ENCODE measurements at places on chromosomes 3 and 15.

DNA sequence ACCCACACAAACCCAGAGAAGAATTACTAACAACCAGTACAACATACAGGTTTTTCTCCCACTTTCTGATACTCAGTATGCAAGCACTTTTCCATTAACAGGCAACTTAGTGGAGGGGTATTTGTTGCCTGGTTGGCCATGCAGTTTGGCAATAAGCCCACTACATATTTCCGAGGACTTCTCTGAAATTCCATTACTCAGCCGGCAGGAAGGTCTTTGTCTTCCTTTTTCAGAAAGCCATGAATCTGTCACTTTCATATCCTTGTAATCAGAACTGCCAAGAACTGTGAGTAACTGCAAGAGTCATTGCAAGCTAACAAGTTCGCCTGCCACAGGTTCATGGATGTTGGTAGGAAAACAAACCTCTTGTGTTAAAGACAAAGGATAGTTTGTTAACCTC lies 422.3 kb upstream of the ROBO1 start:
- no peak for DNase-seq

- DNase-seq = no peak
Measured at GRCh38 chr15:39128746-39129145, 452.1 kb upstream of the THBS1 start.

- DNase-seq = no peak
Measured at GRCh38 chr3:24523215-24523614, 28.6 kb upstream of the THRB start.

- DNase-seq = no peak
Measured at GRCh38 chr3:47298439-47298838, 15.7 kb downstream of the KLHL18 start.

GRCh38 chr3:9124730-9125129 lies 124.7 kb downstream of the SRGAP3 start:
- DNase-seq = no peak

DNA sequence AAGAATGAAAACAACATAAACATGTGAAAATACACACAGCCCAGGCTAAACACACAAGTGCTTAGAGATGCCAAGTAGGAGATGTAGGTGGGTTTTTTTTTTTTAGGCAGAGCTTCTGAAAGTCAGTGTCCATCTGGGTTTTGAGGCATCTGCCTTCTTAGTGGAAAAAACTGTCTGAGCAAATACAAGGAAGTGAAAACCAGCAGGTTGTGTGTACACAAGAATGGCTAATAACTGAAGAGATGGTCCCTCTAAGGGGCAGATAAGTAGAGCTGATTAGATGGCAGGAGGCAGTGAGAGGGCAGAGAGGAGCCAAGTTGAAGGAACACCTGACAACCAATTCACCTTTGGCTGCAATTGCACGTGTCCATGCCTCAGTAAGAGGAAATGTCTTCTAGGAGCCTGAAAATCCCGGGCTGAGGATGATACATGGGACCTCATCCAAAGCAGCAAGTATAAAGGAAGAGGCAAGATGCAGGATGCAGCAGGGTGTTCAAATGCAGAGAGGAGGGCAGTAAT lies 34.9 kb downstream of the CYP19A1 start:
- DNase-seq = no peak

GRCh38 chr3:130748981-130749380 lies 2.4 kb upstream of the PIK3R4 start:
- no peak for DNase-seq

- no peak for DNase-seq
Measured at GRCh38 chr15:48020166-48020565, 100.6 kb upstream of the SLC24A5 start.

GRCh38 chr3:99645277-99646106 lies 7.1 kb downstream of the COL8A1 start:
- no peak for DNase-seq

DNA sequence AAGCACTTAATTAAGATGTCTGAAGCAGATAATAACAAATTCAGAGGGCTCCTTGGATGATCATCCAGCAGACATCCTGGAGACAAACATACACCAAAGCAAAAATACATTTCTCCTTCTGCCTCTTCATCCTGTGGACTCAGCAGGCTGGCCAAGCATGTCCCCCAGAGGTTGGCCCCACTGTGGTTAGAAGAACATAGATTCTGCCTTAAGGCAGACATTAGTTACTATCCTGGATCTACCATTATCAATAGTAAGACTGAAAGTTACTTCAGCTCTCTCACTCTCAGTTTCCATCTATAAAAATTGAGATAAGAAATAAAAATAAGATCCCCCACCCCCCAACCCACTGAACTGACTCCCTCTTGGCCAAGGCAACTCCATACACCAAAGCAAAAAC lies 28.6 kb upstream of the TGFBR2 start:
- DNase-seq = no peak

DNA sequence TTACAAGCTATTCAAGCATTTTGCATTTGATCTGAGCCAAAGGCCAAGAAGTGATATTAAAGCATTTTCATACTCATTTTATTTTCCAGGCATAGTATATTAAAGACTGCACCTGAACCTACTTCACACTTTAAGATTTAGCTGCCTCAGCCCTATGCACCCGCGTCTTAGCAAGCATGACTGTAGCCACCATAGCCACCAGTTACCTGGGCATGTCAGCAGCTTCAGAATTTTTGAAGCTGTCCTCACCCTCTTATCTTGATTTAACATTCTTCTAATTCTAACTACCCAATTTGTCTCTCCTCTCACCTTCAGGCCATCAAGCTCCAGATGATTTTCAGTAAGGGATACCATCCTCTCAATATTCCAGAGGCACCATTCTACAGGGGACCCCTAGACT lies 39.1 kb upstream of the KLHL6 start:
- DNase-seq = no peak

DNA sequence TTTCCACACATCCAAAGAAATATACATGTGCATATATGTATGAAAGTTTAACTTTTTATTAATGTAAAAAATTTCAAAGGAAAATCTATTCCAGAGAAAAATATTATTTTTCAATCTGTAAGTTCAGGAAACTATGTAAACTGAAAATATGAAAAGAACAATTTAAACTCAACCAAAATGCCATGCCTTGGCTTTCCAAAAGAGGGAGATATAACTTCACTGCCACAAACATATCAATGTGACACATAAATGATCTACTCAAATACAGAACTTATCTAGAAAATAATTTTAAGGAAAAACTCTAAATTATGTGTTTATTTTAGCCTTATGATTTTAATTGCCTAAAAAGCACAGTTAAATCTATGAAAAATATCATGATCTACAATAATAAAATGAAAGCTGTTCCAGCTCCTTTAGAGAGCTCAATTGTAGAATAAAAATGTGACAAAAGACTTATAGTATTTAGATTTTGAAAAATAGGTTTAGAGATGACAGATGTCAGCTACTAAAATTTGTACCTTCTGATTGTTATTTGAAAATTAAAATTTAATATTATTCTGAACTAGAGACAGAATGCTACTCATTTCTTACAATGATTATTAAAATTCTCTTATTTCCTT lies 94.8 kb downstream of the GBE1 start:
- DNase-seq = peak; percentile 10

DNA sequence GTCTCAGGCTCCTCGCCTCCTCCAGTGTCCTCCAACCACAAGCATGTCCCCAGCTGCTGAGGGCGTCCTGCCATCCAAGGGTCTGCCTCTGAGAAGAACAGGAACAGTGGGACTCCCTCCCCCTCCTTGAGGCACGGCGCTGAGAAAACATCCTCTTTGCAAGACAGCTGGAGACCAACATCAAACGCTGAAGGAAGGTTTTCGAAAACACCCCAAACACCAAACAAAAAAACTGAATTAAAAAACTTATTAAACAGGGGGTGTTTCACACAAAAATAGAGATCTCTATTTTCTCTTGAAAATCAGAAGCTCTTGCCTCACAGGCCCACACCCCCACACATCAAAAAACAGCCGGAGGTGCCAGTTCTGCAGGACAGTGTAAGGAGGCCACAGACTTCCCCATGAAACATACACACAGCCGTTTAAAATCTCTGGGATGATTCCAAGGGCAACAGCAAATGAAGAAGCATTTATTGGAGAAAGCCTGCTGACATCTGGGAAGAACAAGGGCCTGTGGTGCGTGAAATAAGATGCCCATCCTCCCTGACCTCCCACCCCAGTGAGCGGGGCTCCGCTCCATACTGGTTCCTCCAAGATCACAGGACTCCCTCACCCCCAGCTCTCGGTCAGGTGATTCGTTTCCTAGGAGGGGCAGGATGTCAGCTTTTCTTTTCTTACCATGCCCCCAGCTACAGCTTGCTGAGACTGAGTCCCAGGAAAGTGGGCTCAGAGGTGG lies 71.3 kb downstream of the NUP210 start:
- DNase-seq = no peak

- DNase-seq = peak; percentile 4
Measured at GRCh38 chr3:126522363-126522788, 1.6 kb upstream of the CHST13 start.
